ENCODE measurements at places on chromosomes 1 and 21. TPM values are rescaled to one million over a fixed set of nuclear protein-coding genes. Genes with fewer than 3 reads are reported as not detected.

- no peak for DNase-seq
Observed at GRCh38 chr1:197914510-197914909, 2.7 kb upstream of the LHX9 start.

DNA sequence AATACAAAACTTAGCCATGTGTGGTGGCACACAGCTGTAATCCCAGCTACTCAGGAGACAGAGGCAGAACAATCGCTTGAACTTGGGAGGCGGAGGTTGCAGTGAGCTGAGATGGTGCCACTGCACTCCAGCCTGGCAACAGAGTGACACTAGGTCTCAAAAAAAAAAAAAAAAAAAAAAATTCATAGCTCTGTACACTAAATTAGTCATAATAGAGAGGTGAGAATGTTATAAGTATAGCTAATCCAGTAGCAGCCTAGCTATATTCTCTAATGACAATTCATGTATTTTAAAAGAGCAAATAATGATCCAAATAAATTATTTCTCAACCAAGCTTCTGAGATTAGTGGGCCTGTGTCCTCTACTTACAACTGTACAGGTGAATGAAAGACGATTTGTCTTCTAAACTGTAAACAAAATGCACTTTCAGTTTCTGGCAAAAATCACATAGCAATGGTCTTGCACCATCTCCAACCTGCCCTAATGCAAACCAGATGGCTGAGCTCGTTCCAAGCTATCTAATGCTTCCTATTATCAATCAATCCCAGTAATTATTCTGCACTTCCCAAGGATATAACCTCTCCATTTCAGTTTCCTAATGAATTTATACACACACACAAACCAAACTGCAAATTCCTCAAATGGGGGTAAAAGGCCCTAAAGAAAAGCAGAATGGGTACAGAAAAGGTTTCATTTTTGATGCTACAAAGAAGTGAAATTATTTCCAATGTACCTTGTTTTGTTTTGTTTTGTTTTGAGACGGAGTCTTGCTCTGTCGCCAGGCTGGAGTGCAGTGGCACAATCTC, 56.5 kb downstream of the GATAD2B start:
- no peak for DNase-seq

GRCh38 chr1:32754317-32755097, 51.9 kb upstream of the SYNC start:
- no peak for DNase-seq

- no peak for DNase-seq
Observed at GRCh38 chr1:906600-907420, 16.9 kb upstream of the SAMD11 start.

CENPL gene
- total RNA-seq, result 56.5 TPM

Measured in A172 (cell line).